ENCODE measurements at places on chromosomes 2 and 18.

DNA sequence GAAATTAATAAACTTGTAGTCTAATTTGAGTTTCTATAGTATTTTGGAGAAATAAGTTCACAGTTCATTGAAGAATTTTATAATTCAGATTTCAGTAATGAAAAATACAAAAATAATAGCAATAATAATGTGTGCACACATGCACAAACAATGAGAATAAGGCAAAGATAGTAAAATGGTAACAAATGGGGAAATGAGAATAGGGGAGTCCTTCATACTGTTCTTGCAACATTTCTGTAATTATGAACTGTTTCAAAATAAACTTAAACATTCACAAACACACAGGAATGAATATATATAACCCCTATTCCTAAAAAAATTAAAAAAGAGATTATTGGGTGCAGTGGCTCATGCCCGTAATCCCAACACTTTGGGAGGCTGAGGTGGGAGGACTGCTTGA lies 63.9 kb downstream of the SPRED2 start:
- DNase-seq, result no peak

DNA sequence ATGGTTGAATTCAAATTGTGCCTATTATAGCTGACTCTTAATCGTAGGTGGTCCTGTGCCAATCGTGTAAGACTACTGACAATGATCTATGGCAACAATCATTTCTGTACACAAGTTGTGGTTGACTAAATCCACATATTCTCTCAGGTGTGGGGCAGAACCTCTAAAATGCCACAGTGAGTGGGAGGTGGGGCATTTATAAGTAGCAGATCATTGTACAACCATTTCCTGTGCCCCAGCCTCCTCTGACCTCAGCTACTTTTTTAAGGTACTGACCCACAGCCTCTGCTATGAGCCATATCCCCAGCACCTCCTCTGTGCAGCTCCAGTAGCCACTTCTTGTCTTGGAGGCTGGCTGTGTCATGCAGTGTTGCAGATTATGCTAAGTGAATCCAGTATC lies 48.6 kb upstream of the RAPH1 start:
- no peak for DNase-seq

GRCh38 chr18:498931-499775 lies 1.3 kb downstream of the COLEC12 start:
- DNase-seq, result no peak

DNA sequence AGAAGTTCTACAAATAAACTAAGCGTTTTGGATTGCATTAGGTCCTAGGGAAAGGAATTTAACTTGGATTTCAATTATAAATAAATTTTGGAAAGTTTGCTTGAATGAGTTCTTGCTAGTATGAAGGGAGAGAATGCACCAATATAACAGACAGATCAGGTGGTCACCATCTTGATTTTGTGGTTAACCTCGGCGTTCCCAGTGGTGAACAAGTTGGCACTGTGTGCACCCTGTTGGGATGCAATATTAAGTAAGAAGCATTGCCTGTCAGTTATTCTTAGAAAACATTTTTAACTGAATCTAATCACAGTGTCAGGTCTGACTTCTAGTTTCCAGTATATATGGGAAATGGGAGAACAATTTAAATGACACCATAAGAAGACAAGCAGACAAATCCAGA lies 673.4 kb downstream of the SLC4A3 start:
- DNase-seq, result no peak

- DNase-seq, result no peak
These were observed 59.2 kb downstream of the CCDC141 start for GRCh38 chr2:178990533-178991241.

DNA sequence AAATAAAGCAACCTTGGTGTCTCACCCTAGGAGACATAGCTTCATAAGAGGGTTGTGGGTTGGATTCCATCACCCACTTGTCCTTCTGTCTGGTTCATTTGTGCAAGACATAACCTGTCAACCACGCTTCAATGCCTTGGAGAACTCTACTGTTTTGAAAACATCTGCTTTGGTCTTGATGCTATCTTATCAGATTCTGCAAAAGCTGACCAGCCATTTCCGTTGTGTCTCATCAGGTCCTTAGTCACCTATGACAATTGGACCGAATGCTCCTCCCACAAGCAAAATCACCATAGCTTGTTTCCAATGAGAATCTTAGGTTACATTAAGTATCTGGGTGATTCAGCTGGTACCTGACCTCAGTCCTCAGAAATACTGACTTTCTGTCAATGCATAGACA lies 35.4 kb downstream of the STAT4 start:
- peak; percentile 44 for DNase-seq

DNA sequence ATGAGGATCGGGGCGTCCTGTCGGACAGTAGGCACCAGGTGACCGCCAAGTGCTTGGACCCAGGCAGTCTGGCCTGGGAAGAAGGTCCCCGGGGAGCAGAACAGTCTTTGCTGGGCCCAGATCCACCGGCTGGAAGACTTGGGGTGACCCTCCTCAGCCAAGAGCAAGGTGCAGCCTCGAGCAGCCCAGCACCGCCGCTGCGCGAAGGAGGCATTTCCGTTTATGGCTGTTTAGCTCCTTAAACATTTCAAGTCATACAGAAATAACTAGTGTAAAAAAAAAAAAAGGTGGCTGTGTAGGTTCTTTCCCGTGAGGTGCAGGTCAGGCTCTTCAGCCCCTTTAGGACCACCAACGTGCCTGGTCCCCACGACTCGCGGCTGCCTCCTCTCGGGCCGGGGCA lies 370.2 kb downstream of the CMPK2 start:
- no peak for DNase-seq

DNA sequence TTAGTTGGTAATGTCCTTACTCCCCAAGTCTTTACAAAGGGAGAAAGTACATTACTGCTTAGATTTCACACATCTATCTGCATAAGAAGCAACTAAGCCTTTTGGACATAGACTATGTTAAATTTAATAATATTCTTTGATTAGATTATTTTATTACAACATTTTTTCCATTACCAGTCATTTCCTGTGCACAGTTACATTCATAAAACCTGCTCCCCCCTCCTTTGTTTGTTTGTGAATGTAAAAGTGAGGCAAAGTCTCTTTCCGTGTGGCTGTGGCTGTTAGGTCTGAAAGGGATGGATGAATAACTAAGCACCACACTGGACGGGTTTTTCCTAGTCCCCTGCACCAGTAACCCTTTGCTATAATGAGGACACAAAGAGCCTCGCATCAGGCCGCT lies 9.6 kb downstream of the PTGR3 start:
- DNase-seq, result no peak

DNA sequence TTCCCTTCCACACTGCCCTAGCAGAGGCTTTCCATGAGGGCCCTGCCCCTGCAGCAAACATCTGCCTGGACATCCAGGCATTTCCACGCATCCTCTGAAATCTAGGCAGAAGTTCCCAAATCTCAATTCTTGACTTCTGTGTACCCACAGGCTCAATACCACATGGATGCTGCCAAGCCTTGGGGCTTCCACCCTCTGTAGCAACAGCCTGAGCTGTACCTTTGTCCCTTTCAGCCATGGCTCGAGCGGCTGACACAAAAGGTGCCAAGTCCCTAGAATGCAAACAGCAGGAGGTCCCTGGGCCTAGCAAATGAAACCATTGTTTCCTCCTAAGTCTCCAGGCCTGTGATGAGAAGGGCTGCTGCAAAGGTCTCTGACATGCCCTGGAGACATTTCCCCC lies 744.5 kb upstream of the LINC00305 start:
- no peak for DNase-seq

- DNase-seq, result no peak
These were observed 243.0 kb upstream of the CHST9 start for GRCh38 chr18:27428120-27428519.
